ENCODE measurements at places on chromosomes 11 and 22. TPM values are rescaled to one million over a fixed set of nuclear protein-coding genes. Genes with fewer than 3 reads are reported as not detected.

The CARD18 gene
- not detected for total RNA-seq

The PIWIL4 gene
- total RNA-seq: 2.7 TPM

The CD3G gene
- not detected for total RNA-seq

The FIBIN gene
- 22.6 TPM for total RNA-seq

The NPAS4 gene
- not detected for total RNA-seq

The SLC35F2 gene
- 9.9 TPM for total RNA-seq

The PNPLA5 gene
- total RNA-seq: not detected

The RHOD gene
- 26.1 TPM for total RNA-seq

The EFCAB6 gene
- total RNA-seq: 2.7 TPM

The CYTH4 gene
- 0.72 TPM for total RNA-seq

All from fibroblast of the aortic adventitia (primary cell).